SHP77 treated with DMSO at 0.1 percent for 48 hours (cell line): ENCODE measurements at places on chromosomes 11 and 22.
A peak's percentile ranks its signal among the peaks of the same experiment; 100 is the strongest.

DNA sequence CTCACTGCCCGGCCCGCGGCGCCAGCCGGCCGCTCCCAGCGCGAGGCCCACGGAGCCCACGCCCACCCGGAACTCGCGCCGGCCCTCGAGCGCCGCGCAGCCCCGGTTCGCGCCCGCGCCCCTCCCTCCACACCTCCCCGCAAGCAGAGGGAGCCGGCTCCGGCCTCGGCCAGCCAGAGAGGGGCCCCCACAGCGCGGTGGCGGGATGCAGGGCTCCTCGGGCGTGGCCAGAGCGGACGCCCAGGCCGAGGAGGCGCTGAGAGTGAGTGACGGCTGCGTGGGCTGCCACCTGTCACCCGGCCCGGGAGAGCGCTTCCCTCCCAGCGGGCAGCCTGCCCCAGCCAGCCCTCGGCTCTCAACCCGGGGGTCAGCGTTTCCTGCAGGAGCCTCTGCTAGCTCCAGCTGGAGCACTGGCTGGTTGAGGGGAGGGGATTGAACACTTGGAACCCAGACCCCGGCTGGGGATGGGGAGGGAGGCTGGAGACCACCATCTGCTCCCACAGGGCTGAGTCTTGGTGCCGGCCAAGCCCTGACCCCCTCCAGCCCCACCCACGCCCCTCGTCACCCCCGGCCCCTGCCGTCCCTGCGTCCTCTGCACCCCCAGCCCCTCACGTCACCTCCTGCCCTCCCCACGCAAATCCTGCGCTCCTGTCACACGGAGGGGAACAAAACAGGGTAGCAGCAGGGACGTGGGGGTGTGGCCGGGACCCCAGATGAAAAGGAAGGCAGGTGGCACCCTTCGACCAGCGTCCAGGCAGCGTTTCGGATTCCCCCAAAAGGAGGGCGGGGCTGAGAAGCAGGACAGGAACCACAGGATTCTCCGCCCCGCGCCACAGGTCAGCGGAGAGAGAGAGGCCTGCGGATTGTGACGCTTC lies 157.0 kb downstream of the BRD1 start:
- no peak for DNase-seq

GRCh38 chr11:14643697-14644225 lies at the start of gene PDE3B:
PDE3B (plus strand) TSS chr11:14643804; CDS start chr11:14644076, 272 bp downstream.
- peak; percentile 24 for DNase-seq

DNA sequence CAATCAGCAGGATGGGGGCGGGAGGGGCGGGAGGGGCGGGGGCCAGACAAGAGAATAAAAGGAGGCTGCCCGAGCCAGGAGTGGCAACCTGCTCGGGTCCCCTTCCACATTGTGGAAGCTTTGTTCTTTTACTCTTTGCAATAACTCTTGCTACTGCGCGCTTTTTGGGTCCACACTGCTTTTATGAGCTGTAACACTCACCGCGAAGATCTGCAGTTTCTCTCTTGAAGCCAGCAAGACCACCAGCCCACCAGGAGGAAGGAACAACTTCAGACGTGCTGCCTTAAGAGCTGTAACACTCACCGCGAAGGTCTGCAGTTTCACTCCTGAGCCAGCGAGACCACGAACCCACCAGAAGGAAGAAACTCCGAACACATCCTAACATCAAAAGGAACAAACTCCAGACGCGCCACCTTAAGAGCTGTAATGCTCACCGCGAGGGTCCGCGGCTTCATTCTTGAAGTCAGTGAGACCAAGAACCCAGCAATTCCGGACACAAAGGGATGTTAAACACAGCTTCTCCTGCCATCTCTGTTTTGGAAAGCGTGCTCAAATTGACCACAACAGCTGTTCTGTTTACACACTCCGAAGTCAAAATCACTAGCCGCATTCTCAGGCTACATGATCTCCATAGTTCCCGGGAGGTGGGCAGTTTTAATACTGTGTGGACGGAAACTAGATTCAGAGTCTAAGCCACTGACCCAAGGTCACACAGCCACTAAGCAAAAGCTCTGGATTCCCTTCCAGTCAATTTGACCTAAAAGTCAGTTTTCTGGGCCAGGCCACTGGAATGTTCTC lies 11.9 kb downstream of the PLAAT2 start:
- no peak for DNase-seq

DNA sequence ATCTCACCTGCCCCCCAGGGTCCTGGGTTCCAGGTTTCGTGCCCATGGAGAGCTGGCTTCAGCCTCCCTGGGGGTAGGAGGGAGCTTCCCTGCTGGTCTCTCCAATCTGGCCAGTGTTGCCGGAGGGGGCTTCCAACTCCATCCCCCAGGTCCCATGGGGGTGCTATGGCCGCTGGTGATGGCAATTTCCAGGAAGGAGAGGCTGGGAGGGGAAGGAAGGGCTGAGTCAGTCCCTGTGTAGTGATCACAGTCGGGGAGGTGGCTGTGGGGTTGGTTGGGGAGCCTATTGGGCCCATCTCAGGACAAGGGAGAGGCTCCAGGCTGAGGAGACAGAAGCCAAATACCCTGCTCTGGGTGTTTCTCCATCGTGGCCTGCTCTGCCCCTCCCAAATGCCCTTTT lies 5.7 kb upstream of the CDC42EP2 start:
- DNase-seq = no peak

- no peak for DNase-seq
Observed at GRCh38 chr11:64559351-64560138, 31.5 kb upstream of the SLC22A12 start.

DNA sequence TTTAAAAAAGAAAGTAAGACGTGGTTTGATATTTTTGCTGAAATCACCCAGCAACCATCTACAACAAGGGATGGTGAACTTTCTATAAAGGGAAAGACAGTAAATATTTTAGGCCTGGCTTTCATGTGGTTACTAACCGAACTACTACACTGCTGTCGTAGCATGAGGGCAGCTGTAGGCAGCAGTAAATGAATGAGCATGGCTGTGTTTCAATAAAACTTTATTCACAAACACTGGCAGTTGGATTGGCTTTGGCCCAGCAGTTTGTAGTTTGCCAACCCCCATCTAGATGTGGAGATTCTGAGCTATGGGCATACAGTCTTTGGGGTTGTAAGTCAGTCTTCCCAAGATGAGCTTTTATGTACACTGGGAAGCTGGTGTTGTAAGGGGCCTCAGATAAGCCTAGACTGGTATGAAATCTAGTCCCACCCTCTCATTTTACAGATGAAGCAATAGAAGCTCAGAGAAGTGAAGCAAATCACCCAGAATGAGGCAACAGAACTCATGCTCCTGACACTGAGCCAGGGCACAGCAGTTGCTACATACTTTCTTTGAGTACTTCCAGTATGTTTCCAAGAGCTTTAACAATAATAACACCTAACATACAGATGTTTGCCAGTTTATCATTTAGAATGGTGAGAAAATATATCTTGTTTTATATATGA lies 204.4 kb downstream of the ADAMTS15 start:
- no peak for DNase-seq

DNA sequence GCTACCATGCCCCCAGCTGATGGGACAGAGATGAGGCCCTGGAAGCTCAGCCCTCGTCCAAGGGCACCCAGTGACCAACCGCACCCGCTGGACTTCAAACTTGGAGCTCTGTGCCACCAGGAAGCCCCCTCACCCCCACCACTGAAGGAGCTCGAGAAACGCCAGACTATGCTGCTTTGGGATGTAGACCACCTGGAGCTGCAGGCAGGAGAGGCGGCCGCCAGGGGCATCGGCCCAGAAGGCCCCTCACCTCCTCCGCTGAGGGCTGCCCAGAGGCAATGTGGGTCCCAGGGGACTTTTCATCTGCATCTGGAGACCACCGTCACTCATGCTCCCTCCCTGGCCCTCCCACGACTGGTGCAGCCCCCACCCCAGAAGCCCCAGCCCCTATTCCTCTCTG lies 28.3 kb downstream of the CDKN1C start:
- no peak for DNase-seq

- DNase-seq = no peak
Observed at GRCh38 chr22:41234815-41235695, 5.7 kb downstream of the CHADL start.

DNA sequence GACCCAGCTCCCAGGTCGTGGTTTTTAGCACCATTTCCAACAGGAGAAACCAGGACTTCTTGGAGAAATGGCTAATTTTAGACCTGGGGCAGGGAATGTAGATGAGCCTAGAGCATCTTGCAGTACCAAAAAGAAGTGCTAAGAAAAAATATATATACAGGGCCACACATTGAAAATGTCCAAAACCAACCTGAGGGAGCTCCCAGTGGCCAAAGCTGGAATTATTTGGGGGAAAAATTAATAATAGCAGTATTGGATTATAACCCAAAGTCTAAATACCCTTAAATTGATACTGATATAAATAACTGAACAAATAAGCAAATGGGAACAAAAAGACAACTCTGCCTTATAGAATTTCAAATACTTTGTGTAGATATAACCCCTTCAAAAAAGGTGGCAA lies 108.0 kb downstream of the PARVA start:
- no peak for DNase-seq

DNA sequence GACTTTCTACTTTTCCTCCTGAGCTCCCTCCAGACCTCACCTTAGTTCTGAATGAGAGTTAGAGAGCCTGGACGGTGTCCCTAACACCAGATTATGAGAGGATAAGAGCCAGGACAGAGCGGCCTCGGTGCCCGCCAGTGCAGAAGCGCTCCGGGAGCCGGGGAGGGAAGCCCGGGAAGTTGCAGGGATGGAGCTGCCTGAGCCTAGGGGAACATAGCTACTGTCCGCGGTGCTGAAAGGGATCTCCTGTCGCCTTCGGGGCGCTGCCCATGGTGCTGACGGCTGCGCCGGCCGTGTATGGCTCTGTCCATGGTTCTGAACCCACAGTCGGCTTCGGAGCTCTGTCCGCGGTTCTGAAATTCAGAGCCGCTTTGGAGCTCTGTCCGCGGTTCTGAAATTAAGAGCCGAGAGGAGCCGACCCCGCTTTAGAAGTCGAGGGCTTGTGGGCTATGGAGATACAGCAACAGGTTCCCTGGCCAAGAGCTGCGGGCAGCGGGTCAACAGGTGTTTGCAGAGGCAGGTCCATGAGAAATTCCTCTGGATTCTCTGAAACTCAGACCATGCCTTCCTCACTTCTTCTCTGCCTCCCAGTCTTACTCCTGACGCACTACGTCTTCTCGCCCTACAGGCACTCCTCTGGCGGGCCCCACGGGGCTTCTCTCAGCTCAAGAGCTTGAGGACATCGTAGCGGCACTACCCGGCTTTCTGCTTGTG lies 814 bp downstream of the NPAS4 start:
- DNase-seq = no peak

DNA sequence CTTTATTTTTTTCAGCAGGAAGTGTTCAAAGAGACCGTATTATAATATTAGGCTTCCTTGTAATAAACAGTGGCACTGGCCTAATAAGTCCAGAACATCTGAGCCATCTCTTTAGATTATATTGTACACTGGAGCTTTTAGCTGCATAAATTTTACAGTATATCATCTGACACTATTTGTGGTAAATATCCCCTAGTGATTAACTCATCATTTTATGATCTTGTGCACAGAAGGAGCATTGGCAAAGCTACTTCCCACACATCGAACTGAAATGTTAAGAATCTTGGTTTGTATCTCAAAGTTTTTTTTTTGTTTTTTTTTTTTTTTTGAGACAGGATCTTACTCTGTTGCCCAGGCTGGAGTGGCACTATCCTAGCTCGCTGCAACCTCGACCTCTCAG lies 162.7 kb downstream of the HIPK3 start:
- no peak for DNase-seq

GRCh38 chr11:61968758-61969390 lies 1.4 kb upstream of the FTH1 start:
- no peak for DNase-seq

- DNase-seq = no peak
Observed at GRCh38 chr11:102197670-102198139, 87.5 kb downstream of the YAP1 start.

- DNase-seq = no peak
Observed at GRCh38 chr11:12862696-12863469, 146.2 kb upstream of the RASSF10 start.

GRCh38 chr11:42657169-42657568 lies 654.6 kb upstream of the API5 start:
- DNase-seq = no peak

DNA sequence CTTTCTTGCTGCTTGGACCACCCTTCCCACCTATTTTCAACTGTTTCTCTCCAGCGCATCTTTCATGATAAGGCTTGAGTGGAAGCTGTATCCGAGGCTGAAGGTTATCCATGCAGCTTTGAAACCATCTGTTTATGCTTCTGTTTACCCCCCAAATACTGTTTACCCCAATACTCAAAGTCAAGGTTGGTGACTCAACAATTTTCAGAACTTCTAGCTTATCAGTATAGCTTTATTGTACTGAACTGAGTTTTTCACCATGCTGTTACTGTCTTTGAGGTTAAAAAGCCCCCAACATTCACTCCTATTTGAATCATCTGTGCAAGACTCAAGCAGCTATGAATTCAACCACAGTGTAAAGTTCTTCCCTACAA lies 1.1 kb upstream of the CABIN1 start:
- DNase-seq = no peak

GRCh38 chr11:26286472-26287066 lies 45.4 kb upstream of the ANO3 start:
- no peak for DNase-seq

DNA sequence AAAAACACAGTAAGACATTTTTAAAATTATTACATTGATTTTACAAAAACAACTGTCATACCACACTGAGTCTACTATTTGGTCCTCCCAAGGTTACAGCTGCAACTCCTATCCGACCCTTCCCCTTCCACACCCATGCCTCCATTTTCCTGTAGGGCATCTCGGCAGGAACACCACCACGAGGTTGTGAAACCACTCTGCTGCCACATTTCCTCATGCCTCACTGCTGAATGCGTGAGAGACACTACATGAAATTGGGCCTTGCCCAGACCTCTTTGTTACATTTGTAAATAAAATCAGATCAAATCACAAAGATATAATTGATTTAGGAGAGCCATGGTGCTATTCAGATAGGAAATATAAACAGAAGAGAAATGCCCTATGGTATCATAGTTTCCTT lies 2.0 kb downstream of the ARHGAP32 start:
- DNase-seq = no peak

DNA sequence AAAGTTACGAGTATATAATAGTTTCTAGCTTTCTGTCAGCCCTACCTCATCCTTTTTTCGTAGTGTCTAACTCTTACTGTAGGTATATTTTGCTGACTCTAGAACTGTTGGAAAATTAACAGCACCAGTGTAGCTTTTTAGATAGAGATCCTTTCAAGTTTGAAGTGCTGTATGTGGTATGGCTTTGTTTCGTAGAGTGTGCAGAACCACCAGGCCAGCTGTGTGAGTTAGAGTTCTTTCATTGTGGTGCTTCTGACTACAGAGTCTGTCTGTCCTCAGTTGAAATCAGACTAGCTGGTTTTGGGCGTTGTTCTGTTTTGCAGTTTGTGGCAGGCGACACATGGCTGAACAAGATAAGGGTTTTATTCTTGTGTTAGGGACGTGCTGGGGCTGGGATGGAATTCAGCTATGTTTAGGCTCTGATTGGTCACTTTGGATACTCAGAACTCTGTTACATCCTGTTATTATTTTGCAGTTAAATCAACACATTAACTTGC lies 3.2 kb downstream of the ARHGEF12 start:
- no peak for DNase-seq

GRCh38 chr11:65315866-65316226 lies 1.2 kb downstream of the CDC42EP2 start:
- DNase-seq = no peak
